Activated gamma-delta T cell treated with anti-CD3 and anti-CD28 coated beads, Interleukin-2, amount 50 U/mL, for 16 hours (primary cell): ENCODE measurements at places on chromosomes 12 and 14.

- DNase-seq = no peak
Observed at GRCh38 chr12:47868552-47869031, 36.2 kb downstream of the VDR start.

GRCh38 chr14:100736269-100737180 lies 9.8 kb downstream of the DLK1 start:
- DNase-seq = no peak

GRCh38 chr14:98176892-98177291 lies 1095.1 kb downstream of the BCL11B start:
- DNase-seq = no peak

DNA sequence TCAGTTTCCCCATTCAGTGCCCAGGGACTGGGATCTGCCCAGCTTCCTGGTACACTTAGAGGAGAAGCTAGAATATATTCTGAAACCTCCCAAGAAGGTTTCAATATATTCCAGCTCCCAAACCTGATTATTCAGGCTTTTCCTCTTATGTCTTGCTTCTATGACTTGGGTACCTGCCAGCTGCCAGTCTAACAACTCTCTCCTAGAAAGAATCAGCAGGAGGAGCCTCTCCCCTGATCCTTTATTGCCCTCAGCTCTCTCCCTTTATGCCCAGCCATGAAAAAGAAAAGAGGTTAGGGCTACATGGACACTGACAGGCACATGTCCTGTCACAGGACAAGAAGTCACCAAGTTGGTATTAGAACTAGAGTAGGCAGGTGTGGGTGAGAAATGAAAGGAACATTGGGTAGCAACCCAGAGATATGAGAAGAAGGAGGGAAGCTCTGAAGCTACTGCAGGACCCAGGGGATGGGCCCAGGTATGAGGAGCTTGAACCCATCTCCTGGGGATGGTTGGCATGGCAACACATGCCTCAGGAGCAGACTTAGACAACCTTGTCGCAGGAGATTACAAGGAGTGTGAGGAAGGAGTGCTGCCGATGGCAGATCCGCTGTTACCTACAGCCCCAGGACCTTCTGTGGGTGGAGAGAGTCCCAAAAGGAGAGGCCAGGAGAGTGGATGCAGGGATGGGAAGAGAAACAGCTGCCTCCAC lies 2.0 kb upstream of the CACNB3 start:
- DNase-seq = no peak
